ENCODE measurements at places on chromosomes 16 and 17.
A peak's percentile ranks its signal among the peaks of the same experiment; 100 is the strongest.

GRCh38 chr16:17469741-17470181 is 999 bp downstream of the XYLT1 start:
- no peaks in the 10 kb centered on the region for H3K36me3 ChIP-seq
- no peak for ATAC-seq
- peaks cover 58% of the 10 kb centered on the region for H3K4me1 ChIP-seq
- H3K27ac ChIP-seq, result no peak overlapping the region
- H3K27me3 ChIP-seq, result no peaks in the 10 kb centered on the region

DNA sequence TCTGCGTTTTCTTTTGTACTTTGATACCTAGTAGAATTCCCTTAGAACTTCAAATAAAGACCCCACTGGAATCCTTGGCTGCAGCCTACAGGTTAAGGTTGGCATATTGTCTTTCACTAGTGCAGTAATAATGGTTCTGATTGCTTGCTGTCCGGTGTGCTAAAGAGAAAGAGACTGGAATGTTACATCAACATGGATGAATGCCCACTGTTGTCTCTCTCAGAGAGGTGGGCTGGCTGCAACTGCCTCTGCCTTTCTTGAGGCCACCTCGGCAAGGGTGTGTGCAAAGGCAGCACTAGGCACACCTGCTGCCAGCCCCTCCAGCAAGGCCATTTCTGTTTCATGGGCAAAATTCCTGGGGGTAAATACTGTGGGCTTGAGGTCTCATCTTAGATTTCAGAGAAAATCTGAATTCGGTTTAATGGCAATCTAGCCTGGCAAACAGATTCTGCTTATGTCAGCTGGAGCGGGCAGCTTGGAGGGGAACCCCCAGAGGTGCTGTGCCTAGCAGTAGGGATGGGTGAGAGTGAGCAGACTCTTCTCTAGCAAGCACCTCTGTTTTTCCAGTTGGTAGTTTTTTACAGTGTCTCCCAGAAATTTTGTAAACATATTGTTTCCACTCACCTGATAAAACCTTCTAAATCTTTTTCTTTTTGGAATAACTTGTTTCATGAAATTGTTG is 54.0 kb downstream of the MRTFB start:
- no peak overlapping the region for H3K27ac ChIP-seq
- no peak overlapping the region for H3K4me3 ChIP-seq
- no peaks in the 10 kb centered on the region for H3K27me3 ChIP-seq
- H3K4me1 ChIP-seq, result peaks cover 41% of the 10 kb centered on the region
- H3K36me3 ChIP-seq, result no peaks in the 10 kb centered on the region

- H3K4me3 ChIP-seq, result no peak overlapping the region
- H3K36me3 ChIP-seq, result no peaks in the 10 kb centered on the region
- no peaks in the 10 kb centered on the region for H3K27me3 ChIP-seq
- H3K27ac ChIP-seq, result no peak overlapping the region
- ATAC-seq, result no peak
Observed at GRCh38 chr16:12092544-12092921, 116.0 kb downstream of the SNX29 start.

GRCh38 chr16:17784073-17784472 is 313.3 kb upstream of the XYLT1 start:
- no peak overlapping the region for H3K27ac ChIP-seq
- no peak for ATAC-seq
- H3K4me3 ChIP-seq, result no peak overlapping the region
- no peaks in the 10 kb centered on the region for H3K36me3 ChIP-seq

DNA sequence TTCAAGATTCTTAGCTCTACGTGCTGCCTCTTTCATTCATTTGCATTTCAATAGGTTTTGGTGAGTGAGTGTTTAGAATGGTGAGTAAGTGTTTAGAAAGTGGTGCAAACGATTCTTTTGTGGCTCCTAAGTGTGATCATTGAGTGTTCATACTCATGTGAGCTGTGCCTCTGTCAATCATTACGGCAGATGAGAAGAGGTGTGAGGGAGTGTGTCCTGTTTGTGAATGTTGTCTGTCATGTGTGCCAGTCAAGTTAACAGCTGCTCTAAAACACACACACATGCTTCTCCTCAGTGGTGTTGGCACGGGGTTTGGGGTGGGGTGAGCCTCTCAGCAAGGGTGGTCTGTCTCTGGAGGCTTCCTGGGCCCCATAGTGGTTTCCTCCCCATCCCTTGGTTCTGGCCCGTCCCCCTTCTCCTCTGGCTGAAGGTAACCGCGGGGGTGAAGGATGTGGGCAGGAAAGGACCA is 11.4 kb downstream of the MYL4 start:
- peaks cover 24% of the 10 kb centered on the region for H3K4me1 ChIP-seq
- no peaks in the 10 kb centered on the region for H3K27me3 ChIP-seq
- no peak overlapping the region for H3K4me3 ChIP-seq
- ATAC-seq, result no peak

- H3K4me3 ChIP-seq, result no peak overlapping the region
- ATAC-seq, result no peak
- no peak overlapping the region for H3K27ac ChIP-seq
- H3K27me3 ChIP-seq, result no peaks in the 10 kb centered on the region
- H3K4me1 ChIP-seq, result peaks cover 2% of the 10 kb centered on the region
Observed at GRCh38 chr17:41486809-41487530, 2.7 kb downstream of the KRT36 start.

DNA sequence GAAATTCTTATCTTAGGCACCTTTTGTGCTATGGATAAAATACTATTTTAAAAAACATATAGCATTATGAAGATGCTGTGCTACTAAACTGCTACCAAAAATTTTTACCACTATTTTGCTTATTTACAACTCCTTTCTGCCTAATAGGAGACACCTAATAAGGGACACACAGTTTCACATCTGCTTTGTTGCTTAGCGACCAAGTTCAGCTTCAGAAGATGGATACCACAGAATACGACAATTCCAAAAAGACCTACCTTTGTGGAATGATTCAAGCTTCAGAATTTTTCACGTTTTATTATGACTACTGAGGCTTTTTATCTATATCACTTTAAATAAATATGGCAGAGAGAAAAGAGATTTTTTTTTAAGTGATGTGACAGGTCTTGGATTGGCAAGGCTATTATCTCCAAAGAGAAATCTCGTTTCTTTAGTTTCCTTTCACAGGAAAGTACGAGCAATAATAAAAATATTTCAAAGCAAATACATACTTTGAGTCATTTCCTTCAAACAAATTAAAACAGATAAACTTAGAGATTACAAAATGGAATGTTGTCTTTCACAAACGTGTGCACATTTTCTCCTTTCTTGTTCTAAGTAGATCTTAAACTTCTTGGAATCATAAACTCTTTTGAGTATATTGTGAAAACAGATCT is 35.4 kb downstream of the SPAG9 start:
- H3K4me3 ChIP-seq, result no peak overlapping the region
- ATAC-seq, result no peak
- H3K27ac ChIP-seq, result no peak overlapping the region
- no peaks in the 10 kb centered on the region for H3K27me3 ChIP-seq

- no peak overlapping the region for H3K4me3 ChIP-seq
- no peak for ATAC-seq
Observed at GRCh38 chr16:50195276-50195675, 42.2 kb downstream of the TENT4B start.

- H3K4me3 ChIP-seq, result no peak overlapping the region
- peak overlapping the region; percentile 53 for H3K27ac ChIP-seq
- H3K27me3 ChIP-seq, result no peaks in the 10 kb centered on the region
- peaks cover 6% of the 10 kb centered on the region for H3K36me3 ChIP-seq
- H3K4me1 ChIP-seq, result peaks cover 29% of the 10 kb centered on the region
Observed at GRCh38 chr16:46961373-46962353, 11.8 kb downstream of the DNAJA2 start.

GRCh38 chr17:45742251-45742650 is 41.9 kb upstream of the CRHR1 start:
- no peak overlapping the region for H3K4me3 ChIP-seq
- H3K4me1 ChIP-seq, result no peaks in the 10 kb centered on the region
- no peak for ATAC-seq
- no peak overlapping the region for H3K27ac ChIP-seq
- H3K27me3 ChIP-seq, result peaks cover 82% of the 10 kb centered on the region

DNA sequence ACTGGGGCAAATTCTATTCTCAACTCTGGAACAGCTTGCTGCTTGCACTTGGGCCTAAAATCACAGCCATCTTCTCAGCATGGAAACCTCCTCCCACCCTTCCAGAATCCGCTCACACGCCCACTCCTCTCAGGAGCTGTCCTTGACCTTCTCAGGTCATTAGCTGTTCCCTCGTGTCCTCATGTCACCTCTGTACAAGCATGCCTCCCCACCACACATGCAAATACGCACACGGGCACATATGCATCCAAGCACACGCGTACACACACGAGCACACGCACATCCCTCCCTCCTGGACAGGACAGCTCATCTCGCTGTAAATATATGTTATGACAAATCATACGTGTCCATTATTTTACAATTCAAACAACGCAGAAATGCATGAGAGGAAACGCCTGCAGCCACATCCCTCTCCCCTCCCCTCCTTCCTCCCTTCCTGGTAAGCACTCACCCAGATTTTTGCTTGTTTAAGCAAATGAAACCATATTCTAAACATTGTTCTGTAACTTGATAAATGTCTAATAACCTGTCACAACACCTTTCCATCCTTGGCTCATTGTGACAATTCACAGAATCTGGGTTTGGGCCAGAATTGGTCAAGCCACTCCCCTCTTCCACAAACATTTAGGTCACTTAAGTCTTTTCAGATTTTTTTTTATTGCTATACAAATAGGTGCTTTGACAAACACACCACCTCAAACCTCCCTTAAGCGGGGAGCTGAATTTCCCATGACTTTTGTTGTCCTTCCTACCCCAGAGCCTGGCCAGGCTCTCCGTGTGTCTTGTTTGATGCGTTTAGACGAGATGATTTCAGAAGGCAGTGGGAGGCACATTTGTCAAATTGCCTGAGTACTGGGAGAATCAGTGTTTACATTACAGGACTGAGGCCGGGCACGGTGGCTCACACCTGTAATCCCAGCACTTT is 41.7 kb downstream of the DNAH17 start:
- no peak overlapping the region for H3K4me3 ChIP-seq
- no peak for ATAC-seq
- H3K36me3 ChIP-seq, result no peaks in the 10 kb centered on the region
- no peak overlapping the region for H3K27ac ChIP-seq

- ATAC-seq, result no peak
- H3K36me3 ChIP-seq, result no peaks in the 10 kb centered on the region
- peaks cover 58% of the 10 kb centered on the region for H3K27me3 ChIP-seq
- H3K27ac ChIP-seq, result no peak overlapping the region
Observed at GRCh38 chr16:30474074-30474452, 1.5 kb downstream of the ITGAL start.

DNA sequence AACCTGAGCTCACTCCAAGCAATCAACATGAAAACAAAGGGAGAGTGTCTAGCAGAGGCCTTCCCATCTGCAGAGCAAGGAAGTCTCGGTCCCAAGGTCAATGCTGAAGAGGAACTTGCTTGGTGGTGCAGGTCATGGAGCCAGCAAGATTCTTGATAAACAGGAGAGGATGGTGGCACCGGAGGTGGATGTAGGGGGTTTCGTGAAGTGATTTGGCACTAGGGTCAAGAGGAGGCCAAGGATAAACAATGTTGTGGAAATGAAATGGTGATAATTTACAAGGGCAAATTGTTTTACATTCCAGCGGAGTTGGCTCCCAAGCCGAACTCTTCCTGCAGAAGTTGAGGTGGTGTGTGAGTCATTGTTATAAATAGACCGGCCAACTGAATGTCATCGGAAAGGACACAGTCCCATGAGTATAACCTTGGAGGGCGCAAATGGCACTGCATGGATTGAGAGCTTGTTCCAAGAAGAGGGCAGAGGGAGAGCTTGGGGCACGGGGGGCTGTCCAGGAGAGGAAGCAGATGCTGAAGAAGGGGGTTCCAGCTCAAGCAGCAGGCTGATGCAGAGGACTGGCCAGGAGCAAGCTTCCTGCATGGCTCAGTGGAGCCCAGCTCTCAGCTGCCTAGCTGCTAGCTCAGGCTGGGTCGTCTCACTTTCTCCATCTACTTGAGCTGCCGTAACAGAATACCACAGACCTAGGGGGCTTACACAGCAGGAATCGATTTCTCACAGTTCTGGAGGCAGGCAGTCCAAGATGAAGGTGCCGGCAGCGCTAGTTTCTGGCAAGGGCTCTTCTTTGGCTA is 136.6 kb downstream of the COPRS start:
- H3K4me1 ChIP-seq, result no peaks in the 10 kb centered on the region
- peak; percentile 73 for ATAC-seq
- H3K36me3 ChIP-seq, result no peaks in the 10 kb centered on the region

- H3K36me3 ChIP-seq, result peaks cover 44% of the 10 kb centered on the region
- no peak overlapping the region for H3K27ac ChIP-seq
- H3K27me3 ChIP-seq, result no peaks in the 10 kb centered on the region
- peaks cover 25% of the 10 kb centered on the region for H3K4me1 ChIP-seq
- H3K4me3 ChIP-seq, result no peak overlapping the region
Observed at GRCh38 chr16:57175896-57176295, 9.9 kb downstream of the PSME3IP1 start.

DNA sequence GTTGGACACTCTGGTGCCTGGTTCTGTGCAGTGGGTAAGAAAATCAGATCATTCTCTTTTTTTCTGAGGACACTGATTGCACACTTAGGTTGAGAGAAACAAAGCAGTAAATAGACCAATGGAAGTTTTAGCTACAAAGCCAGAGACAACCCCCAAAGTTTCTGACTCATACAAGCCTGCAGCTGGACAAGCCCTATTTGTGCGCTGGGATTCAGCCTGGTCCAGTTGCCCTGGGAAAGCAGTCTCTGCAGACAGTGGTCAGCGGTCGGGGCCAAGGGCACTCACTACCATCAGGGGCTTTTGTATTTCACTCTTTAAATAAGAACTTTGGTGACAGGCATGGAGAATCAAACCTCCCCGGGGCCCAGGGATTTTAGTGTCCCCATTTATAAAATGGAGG is 6.0 kb upstream of the RHBDL3 start:
- H3K27me3 ChIP-seq, result no peaks in the 10 kb centered on the region
- H3K36me3 ChIP-seq, result no peaks in the 10 kb centered on the region
- H3K4me3 ChIP-seq, result no peak overlapping the region
- no peak for ATAC-seq

DNA sequence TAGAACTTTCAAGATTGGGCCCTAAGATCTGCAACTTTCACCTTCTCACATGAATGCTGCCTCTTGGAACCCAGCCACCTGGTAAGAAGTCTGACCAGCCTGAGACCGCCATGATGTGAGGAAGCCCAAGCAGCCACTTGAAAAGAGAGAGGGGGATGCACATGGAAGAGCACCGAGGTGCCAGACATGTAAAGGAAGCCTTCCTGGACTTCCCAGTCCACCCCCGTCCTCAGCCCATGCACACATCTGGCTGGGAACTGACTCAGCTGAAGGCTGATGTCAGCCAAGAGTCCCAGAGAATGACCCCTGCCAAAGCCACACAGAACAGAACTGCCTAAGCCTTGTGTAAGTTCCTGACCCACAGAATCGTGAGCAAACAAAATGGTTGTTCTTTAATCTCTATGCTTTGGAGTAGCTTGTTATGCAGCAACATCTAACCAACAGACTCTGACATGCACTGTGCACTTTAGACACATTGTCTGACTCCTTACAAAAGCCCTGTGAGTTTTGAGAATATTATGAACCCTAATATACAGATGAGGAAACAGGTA is 86.7 kb downstream of the RMI2 start:
- H3K4me3 ChIP-seq, result no peak overlapping the region
- no peaks in the 10 kb centered on the region for H3K36me3 ChIP-seq
- no peaks in the 10 kb centered on the region for H3K4me1 ChIP-seq

GRCh38 chr16:4499196-4499555 is 23.0 kb downstream of the HMOX2 start:
- no peaks in the 10 kb centered on the region for H3K27me3 ChIP-seq
- no peaks in the 10 kb centered on the region for H3K36me3 ChIP-seq
- H3K4me1 ChIP-seq, result peaks cover 11% of the 10 kb centered on the region

- no peaks in the 10 kb centered on the region for H3K36me3 ChIP-seq
- no peak overlapping the region for H3K4me3 ChIP-seq
- ATAC-seq, result no peak
- no peaks in the 10 kb centered on the region for H3K27me3 ChIP-seq
Observed at GRCh38 chr16:82368041-82368440, 198.0 kb upstream of the MPHOSPH6 start.
